ENCODE measurements at places on chromosomes 2 and 18. TPM values are rescaled to one million over a fixed set of nuclear protein-coding genes. Genes with fewer than 3 reads are reported as not detected.

GRCh38 chr2:45759310-45759851 is 107.9 kb downstream of the PRKCE start:
- H3K4me3 ChIP-seq = no peak overlapping the region
- no peaks in the 10 kb centered on the region for H3K27me3 ChIP-seq
- H3K27ac ChIP-seq = no peak overlapping the region
- no peaks in the 10 kb centered on the region for H3K4me1 ChIP-seq
- H3K36me3 ChIP-seq = no peaks in the 10 kb centered on the region
- DNase-seq = no peak

DNA sequence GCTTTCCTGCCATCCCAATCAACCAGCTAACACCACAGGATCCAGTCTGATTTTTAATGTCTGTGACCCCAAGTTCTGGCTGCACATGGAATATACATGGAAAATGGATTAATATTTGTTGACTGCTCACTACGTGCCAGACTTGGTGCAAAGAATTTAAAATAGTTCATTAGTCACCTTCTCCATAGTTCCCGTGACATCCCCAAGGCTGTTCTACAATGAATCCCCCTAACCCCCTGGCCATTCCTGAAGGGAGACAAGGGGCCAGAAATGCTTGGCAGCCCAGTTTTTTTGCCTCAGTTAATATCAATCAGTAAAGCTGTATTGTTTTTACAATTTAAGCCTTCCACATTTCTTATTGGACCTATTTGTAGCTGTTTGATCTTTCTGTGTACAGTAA is 71.0 kb upstream of the ST3GAL5 start:
- H3K4me3 ChIP-seq = no peak overlapping the region
- no peaks in the 10 kb centered on the region for H3K36me3 ChIP-seq
- H3K27ac ChIP-seq = no peak overlapping the region
- no peaks in the 10 kb centered on the region for H3K27me3 ChIP-seq

GRCh38 chr2:233597522-233597921 is 19.9 kb upstream of the UGT1A8 start:
- H3K4me3 ChIP-seq = no peak overlapping the region
- DNase-seq = no peak
- no peaks in the 10 kb centered on the region for H3K27me3 ChIP-seq
- H3K27ac ChIP-seq = no peak overlapping the region

WNT10A gene
- total RNA-seq = 2.9 TPM

Measured in breast epithelium (tissue), 4 donors.